ENCODE measurements at places on chromosomes 7 and 10.
A peak's percentile ranks its signal among the peaks of the same experiment; 100 is the strongest.

DNA sequence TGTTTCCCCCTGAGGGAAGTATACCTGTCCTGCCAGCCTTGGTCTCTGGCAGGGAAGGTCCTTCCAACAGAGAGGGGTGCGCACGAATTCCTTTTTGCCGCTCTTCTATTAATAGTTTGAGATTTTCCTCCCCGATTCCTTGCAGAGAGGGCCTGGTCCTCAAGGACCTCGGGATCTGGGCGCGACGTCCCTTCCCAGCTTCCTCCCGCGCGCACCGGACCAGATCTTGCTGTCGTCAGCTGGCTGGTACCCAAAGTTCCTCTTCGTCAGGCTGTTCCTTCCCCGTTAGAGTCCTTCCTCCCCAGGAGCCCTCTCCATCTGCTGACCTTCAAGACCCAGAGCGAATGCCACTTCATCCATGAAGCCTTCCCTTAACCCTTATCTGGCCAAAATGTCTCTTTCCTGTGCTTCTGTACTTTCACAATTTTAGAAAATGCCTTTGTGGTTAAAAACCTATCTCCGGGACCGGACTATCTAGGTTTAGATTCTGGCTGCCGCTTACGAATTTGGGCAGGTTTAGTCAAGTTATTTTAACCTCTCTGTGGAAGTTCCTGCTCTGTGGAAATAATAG, 851 bp upstream of the GOT1 start:
- DNase-seq, result no peak

DNA sequence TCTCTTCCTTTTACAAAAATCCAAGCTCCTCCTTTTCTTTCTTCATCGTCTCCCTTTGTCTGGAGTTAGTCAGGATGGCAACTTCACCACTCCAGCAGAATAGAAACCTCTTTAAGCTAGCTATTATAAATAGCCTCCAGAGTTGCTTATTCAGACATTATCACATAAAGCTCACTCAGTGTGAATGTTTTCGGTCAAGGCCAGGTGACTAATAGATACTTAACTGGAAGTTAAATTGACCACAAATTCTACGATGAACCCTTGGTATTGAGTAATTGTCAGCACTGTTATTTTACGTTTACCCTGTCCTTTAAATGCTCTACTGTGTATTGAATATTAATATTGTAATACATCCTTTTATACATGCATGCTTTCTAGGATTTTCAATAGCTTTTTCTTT, 340.4 kb downstream of the OTUD1 start:
- DNase-seq, result no peak

DNA sequence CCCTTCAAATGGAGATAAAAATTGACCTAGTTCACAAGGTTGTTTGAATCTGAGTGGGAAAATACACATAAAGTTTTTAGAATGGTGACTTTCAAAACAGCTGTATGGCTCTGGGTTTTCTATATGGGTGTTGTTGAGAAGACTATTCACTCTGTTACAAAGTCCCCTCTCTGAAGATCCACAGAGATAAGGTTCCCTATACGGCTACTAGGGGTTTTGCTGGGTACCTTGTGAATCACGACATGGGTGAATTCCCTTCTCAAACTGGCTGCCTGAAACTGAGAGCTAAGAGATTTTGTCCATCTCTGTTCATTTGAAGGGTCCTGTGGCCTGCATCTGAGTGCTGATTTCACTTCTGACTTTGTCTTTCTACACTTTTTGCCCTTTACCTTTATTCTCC, 11.8 kb upstream of the SLC13A1 start:
- no peak for DNase-seq

- no peak for DNase-seq
Observed at GRCh38 chr7:43584195-43584586, 1.3 kb downstream of the STK17A start.

DNA sequence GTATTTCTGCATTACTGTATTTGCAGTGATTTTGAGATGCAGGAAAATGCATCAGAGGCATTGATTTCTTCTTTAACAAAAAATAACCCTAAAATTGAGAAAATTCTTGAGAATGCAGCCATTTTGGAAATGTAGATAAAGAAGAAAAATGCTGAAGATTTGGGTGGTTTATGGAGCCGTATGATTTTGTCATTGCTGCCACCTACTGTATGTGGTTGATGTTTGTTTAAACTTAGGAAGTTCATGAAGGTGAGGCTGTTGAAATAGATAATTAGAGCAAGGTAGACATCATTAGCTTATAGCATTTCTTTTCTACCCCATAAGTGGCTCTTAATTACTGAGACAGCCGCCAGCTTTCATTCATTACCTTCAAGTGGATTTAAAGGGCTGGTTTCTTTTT, 92.1 kb upstream of the SAMD8 start:
- DNase-seq, result no peak

GRCh38 chr10:29611781-29612381, 22.9 kb downstream of the SVIL start:
- no peak for DNase-seq

DNA sequence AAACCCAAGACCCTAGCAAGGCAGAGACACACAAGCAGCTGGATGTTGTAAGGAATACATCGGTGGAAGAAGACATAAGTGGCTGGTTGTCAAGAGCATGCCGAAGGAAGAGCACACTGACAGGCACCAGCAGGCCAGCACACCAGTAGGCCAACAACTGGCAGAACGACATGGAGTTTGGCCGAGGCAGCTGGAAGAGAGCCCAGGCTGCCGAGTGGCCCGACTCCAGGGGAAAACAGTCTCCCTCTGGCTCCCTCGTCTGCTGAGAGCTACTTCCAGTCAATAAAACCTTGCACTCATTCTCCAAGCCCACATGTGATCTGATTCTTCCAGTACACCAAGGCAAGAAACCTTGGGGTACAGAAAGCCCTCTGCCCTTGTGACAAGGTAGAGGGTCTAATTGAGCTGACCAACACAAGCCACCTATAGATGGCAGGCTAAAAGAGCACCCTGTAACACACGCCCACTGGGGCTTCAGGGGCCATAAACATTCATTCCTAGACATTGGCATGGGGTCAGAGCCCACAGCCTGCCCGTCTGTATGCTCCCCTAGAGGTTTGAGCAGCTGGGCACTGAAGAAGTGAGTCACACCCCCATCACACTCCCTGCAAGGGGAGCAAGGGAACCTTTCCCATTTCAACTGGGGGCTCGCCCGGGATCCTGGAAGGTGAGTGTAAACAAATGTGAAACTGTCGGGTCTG, 14.7 kb upstream of the TNS3 start:
- DNase-seq, result no peak

DNA sequence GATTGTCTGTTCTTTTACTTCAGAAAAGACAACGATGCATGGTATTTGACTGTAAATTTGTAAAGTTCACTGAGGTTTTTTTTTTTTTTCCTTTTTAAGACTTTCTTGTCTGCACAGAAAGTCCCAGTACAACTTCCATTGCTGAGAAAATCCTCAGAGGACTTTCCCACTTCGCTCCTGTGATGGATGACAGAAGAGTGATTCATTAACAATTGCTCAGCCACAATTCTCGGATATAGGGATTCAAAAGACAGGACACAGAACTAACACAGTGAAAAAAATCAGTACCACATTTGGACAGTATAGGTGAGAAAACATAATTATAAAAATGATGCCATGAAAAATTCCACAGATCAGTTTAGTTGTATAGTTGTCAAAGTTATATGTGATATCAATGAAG, 48.0 kb downstream of the SEC23IP start:
- no peak for DNase-seq

- no peak for DNase-seq
Observed at GRCh38 chr7:134784251-134785049, 5.0 kb downstream of the CALD1 start.

- no peak for DNase-seq
Observed at GRCh38 chr7:137962875-137963507, 38.9 kb downstream of the CREB3L2 start.

GRCh38 chr7:109844362-109844761, 1246.6 kb upstream of the LRRN3 start:
- DNase-seq, result peak; percentile 1

DNA sequence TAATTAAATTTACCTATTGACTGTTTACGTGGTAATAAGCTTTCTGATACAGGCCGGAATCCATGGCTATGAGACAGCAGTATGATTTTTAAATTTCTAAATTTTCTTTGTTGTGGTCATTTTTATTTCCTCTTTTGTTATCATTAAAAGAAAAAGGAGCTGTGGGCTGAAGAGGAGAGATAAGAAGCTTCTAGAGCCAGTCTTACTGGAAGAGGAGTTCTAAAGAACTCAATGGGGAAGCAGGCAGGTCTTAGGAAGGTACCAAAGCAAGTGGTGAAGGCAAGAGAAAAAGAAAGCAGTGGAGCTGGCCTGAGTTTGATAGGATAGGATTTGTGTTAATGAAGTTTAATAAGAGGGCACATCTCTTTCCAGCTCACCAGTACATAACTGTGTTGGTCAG, 1187.8 kb downstream of the CNTNAP2 start:
- DNase-seq, result no peak

DNA sequence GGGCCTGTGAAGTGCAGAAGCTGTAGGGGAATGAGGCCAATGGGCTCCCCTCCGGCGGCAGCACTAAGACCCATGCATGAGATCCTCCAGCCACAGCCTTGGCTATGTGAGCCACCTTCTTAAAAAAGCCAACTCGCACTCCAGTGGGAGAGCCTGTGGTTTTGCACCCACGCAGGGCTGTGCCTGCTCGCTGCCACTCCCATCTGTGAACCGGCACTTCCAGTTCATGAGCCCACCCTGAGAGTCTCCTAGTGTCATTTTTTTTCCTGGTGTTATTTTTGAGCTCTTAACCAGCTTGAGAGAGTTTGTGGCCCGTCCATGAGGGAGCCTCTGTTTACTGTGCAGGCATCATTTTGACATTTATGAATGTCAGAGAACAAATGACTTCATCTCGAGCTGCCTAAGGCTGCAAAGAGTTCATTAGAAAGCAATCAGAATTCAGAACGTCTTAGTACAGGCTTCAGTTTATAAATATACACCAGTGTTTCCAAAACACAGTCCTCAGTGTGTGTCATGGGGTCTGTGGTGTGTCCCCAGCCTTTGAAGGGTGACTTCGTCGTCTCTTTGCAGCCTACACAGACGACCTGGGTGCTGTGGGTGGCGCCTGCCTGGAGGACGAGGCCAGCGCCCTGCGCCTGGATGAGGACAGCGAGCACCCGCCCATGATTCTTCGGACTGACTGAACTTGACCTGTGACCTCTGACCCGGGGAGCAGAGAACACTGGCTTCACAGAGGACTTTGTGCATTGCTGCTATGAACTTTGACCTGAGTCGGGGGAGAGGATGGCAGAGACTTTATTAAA, 40.4 kb downstream of the WIPI2 start:
- DNase-seq, result no peak

- DNase-seq, result no peak
Observed at GRCh38 chr7:143444785-143445184, 1.5 kb downstream of the TAS2R60 start.

- DNase-seq, result no peak
Observed at GRCh38 chr7:98133621-98134303, 27.1 kb downstream of the LMTK2 start.

- DNase-seq, result no peak
Observed at GRCh38 chr7:23249486-23249885, 2.9 kb downstream of the GPNMB start.

DNA sequence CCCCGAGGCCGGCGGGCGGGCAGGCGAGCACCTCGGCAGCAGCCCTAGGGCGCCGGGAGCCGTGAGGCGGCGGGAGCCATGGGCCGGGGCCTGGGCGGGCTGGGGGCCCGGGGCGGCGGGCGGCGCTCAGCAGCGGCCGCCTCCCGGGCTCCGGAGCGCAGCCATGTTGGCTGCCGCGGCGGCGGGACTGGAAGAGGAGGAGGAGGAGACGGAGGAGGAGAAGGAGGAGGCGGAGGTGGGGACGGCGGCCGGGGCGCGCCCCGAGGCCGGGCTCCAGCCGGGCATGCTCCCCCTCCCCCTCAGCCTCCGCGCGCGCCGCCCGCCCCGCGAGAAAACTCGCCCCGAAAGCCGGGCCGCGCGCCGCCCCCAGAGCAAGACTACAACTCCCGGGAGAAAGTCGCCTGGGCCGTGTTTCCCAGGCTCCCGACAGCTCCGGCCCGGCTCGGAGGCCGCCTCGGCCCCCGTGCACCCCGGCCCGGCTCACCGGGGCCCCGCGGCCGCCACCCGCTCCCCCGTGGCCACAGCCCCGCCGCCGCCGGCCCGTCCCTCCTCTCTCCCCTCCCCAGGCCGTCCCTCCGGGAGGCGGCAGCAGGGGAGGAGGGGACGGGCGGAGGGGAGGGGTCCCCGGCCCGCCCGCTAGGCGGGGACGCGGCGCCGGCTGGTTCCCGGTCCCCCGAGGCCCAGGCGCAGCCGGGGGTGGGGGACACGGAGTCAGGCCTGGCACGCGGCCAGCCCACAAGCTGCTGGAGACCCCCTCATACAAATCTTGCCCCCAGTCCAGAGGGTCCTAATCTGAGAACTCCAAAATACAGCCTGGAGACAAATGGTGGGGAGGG, at the start of gene DLG5:
DLG5 (minus strand) TSS at position 190 of the 836 bp plus-strand sequence. CDS start 235 bp downstream, outside the sequence.
- no peak for DNase-seq

- DNase-seq, result no peak
Observed at GRCh38 chr7:1041551-1042491, 2.5 kb upstream of the GPR146 start.

GRCh38 chr7:116193329-116194087, 16.8 kb upstream of the TES start:
- no peak for DNase-seq

- no peak for DNase-seq
Observed at GRCh38 chr7:123789817-123790216, 41.0 kb upstream of the WASL start.

DNA sequence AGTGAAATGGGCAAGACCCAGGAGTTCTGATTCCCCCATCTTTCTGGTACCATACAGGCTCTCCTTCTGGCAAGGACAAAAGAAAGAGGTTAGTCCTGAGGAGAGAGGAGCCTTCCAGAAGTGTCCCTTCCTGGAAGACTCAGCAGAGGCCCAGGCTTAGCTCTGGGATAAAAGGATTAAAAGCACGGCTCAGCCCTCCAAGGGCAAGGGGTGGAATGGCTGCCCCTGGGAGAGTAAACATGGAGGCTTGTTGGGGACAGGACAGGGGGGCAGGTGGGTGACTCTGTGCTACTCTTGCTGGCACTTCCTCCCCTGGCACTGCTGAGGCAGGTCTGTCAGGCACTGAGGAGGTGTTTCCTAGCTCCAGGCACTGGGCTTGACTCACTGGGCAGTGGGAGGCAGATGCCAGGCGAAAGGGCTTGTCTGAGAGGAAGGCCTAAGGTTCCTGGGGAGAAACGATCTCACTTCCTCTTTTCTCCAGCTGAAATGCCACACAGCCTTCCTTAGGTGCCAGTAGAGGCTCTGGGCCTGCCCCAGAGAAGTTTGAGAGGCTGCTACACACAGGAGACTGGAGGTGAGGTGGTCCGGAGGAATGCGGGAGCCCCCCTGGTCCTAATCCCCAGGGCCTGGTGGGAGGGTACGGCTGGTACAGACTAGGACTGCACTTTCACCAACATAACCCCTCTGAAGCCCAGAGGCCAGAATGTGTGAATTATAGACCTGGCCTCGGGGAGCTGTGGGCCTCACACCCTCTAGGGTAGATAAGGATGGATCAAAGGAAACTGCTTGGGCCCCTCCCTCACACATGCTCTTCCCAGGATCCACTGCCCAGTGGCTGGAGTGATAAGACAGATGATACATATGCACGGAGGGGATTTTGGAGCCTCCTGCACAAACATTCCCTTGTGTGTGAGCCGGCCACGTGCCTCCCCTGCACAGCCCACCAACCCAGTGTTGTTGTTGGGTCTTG, 63.2 kb upstream of the PODXL start:
- DNase-seq, result no peak

- peak; percentile 53 for DNase-seq
Observed at GRCh38 chr7:121032645-121033460, 44.3 kb downstream of the CPED1 start.

GRCh38 chr7:45084336-45084735, 4.4 kb downstream of the NACAD start:
- DNase-seq, result no peak

Measured in fibroblast of skin of left quadriceps (primary cell).